ENCODE measurements at places on chromosomes 5 and 9. TPM values are rescaled to one million over a fixed set of nuclear protein-coding genes. Genes with fewer than 3 reads are reported as not detected.
A peak's percentile ranks its signal among the peaks of the same experiment; 100 is the strongest.

GRCh38 chr5:94613583-94613982 is 4.8 kb downstream of the KIAA0825 start:
- DNase-seq, result no peak

SELENOP gene
- polyA plus RNA-seq, result 78.8 TPM

HRCT1 gene
- polyA plus RNA-seq, result 3.3 TPM

DNA sequence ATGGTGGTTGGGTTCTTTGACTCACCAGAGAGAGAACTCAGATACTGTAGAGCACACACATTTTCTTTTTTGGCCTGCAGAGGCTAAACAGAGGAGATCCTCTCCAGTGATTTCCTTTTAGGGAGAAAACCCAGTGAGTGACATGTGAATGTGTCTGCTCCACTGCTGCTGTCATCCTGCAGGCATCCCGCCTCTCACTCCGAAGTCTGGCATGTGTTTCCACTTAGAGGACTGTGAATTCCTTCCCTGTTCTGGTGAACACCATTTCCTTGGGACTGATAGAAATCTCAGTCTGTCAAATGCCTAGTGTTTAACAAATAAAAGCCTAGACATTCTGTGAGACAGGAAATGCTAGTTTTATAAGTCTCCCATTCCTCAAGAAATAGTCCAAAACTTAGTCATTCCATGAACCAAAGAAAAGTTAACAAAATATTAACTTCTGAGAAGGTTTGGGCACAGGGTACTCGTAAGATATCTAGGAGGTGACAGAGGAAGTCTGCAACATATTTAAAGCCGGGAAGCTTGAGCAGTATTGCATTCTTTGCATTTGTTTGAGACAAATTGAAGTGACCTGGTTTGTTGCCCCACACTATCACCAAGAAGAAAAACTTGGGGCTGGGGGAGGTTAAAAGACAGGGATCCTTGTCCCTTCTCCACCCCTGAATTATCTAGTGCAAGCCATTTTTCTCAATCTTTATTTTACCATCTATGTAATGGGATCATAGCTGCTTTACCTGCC is 74.9 kb upstream of the NIPAL4 start:
- DNase-seq, result peak; percentile 33

LCN6 gene
- 41.0 TPM for polyA plus RNA-seq

- no peak for DNase-seq
These were observed 99.6 kb upstream of the RAPGEF1 start for GRCh38 chr9:131839281-131840084.

SPATA31E1 gene
- not detected for polyA plus RNA-seq

GRCh38 chr9:114230068-114230467 is 74.7 kb downstream of the COL27A1 start:
- no peak for DNase-seq

IL13 gene
- not detected for polyA plus RNA-seq

GRCh38 chr5:107813559-107813958 is 142.8 kb upstream of the EFNA5 start:
- DNase-seq, result no peak

DNA sequence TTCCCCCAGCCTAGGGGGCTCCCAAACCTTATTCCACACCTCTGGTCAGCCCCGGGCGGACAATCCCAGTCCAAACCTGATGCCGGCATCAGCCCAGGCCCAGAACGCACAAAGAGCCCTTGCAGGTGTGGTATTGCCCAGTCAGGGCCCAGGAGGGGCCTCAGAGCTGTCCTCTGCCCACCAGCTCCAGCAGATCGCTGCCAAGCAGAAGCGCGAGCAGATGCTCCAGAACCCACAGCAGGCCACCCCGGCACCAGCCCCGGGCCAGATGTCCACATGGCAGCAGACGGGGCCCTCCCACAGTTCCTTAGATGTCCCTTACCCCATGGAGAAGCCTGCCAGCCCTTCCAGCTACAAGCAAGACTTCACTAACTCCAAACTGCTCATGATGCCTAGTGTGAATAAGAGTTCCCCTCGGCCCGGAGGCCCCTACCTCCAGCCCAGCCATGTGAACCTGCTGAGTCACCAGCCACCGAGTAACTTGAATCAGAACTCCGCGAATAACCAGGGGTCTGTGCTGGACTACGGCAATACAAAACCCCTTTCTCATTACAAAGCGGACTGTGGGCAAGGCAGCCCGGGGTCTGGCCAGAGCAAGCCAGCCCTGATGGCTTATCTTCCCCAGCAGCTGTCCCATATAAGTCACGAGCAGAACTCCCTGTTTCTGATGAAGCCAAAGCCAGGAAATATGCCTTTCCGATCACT is 27.6 kb upstream of the LTC4S start:
- DNase-seq, result no peak

- DNase-seq, result no peak
These were observed 131.7 kb downstream of the UNC13B start for GRCh38 chr9:35293376-35293964.

GRCh38 chr5:173814053-173814452 is 74.1 kb upstream of the CPEB4 start:
- DNase-seq, result no peak

ECM2 gene
- polyA plus RNA-seq, result 10.8 TPM

GRCh38 chr9:109113254-109113653 is 6.5 kb downstream of the TMEM245 start:
- DNase-seq, result no peak

ZNF454 gene
- polyA plus RNA-seq, result 1.9 TPM

- DNase-seq, result no peak
These were observed 1111.8 kb downstream of the TAF11L14 start for GRCh38 chr5:18745988-18746615.

GRCh38 chr5:65103756-65104440 is 335.2 kb downstream of the CWC27 start:
- DNase-seq, result no peak

DNA sequence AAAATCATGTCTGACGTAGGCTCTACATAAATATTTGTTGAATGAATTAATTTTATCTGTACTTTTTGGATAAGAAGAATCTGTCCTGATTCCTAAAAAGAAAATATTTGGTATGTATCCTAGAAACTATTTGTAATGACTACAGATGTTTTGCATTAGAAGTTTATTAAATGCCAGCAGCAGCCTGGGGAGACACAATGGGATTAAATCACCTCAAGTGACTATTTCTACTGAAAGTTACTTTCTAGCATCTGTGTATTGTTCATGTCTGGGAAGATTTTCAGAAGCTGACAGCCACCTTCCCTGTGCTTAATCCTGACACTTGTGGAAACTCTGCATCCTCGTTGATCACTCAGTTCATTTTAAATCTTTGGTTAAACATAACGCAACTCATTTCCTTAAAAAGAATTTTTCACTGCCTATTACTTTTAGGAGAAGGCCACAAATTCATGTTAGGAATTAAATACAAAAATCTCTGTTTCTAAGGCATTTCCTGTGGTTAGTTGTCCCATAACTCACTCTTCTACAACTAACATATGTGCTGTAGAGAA is 209.3 kb upstream of the PPP1R2B start:
- no peak for DNase-seq

FCN2 gene
- 0.72 TPM for polyA plus RNA-seq

- DNase-seq, result no peak
These were observed 514.7 kb downstream of the MTRR start for GRCh38 chr5:8383616-8384015.

Data from right cardiac atrium (tissue), 5 donors.